Activated CD4-positive, alpha-beta T cell treated with anti-CD3 and anti-CD28 coated beads, Interleukin-2, Interleukin-6, amounts not matched to agents 100 ng/mL and 50 ng/mL, durations not matched to agents 16 hours and 8 hours (primary cell): ENCODE measurements at places on chromosomes 5 and 9.
A peak's percentile ranks its signal among the peaks of the same experiment; 100 is the strongest.

DNA sequence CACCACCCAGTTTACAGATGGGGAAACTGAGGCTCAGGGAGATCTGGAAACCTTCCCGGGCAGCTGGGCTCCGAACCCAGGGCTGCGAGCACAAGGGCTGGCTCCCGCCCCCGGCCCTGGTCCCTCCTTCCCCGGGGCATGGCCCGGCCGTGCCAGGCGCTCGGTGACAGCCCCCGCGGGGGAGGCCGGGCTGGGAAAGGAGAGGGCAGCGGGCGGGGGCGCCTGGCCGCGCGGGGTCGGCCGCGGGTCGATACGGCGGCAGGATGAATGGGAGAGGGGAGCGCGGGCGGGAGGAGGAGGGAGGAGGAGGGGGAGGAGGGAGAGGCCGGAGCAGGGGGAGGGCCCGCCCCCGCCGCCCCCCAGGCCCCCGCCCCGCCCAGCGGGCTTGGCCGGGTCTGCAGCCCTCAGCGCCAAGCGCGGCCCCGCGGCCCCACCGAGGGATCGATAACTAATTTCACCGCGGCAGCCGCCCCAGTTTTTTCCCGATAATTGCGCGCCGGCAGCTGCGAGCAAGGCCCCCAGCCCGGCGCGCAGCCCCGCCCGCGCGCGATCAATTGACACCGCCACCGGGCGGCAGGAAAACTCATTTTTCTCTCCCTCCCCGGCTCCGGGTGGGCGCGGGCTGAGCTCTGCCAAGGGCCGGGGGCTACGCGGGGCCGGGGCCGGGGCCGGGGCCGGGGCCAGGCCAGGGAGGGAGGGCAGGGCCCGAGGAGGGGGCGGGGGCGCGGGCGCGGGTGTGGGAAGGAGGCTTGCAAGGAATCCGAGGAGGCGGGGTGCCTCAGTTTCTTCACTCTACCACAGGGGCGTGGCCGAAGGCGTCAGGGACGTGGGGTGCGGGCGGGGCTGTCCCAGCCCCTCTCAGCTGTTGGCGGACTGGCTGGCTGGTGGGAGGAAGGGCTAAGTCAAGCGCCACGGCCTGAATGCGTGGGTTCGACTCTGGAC, 52.1 kb downstream of the C9orf50 start:
- no peak for DNase-seq

DNA sequence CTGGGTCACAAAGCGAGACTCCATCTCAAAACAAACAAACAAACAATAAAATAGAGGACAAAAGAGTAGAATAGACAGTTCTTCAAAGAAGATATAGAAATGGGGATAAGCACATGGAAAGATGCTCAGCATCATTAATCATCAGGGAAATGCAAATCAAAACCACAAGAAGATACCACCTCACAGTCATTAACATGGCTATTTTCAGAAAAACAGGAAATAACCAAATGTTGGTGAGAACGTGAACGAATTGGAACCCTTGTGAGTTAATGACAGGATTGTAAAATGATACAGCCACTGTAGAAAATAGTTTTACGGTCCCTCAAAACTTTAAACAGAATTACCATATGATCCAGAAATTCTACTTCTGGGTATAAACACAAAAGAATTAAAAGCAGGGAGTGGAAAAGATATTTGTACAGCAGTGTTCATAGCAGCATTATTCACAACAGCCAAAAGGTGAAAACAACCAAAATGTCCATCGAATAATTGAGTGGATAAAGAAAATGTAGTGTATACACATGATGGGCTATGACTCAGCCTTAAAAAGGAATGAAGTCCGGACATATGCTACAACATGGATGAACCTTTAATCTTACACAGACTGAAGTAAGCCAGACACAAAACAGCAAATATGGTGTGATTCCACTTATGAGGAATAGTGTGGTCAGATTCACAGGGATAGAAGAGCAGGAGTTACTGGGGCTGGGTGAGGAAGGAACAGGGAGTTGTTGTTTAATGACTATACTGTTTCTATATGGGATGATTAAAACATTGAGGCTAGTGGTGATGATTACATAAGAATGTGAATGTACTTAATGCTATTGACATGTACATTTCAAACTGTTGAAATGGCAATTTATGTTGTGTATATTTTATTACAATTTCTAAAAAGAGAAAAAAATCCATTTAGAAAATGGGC, 19.7 kb downstream of the OR2V2 start:
- no peak for DNase-seq

GRCh38 chr5:173256800-173257199, 21.8 kb upstream of the NKX2-5 start:
- DNase-seq: no peak

DNA sequence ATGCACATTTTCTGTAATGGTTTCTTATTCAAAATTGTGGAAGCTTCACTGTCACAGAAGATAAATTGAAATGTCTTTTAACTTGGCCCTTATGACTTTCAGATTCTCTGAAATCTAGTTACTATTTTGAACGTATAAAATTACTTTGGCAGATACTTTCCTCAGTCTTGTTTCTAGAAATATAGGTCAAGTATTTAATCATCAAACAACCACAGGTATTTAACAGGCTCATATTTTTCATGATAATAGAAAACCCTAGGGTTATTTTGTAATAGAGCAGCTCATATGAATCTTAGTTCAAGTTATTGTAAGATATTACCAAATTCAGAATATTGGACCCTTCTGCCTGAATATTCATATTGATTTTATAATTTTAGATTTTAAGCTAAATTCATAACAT, 236.0 kb upstream of the CDH18 start:
- no peak for DNase-seq

DNA sequence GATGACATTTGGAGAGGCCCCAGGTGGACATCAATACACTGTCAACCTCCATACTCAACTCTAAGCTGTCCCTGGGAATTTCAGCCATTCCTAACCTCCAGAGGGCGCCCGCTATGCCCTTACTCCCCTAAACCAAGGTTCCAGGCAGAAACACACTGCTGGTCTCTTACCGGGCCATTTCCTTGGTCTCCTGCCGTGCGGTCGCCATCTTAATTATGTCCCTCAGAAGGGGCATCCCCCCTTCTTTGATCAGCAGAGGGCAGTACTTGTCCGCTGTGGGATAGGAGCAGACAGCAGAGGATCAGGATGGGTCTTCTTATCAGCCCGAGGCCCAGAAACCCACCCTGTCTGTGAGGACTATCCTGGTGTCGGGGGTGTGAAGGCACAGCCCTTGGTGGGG, 9.3 kb upstream of the ZDHHC12 start:
- DNase-seq: peak; percentile 12

DNA sequence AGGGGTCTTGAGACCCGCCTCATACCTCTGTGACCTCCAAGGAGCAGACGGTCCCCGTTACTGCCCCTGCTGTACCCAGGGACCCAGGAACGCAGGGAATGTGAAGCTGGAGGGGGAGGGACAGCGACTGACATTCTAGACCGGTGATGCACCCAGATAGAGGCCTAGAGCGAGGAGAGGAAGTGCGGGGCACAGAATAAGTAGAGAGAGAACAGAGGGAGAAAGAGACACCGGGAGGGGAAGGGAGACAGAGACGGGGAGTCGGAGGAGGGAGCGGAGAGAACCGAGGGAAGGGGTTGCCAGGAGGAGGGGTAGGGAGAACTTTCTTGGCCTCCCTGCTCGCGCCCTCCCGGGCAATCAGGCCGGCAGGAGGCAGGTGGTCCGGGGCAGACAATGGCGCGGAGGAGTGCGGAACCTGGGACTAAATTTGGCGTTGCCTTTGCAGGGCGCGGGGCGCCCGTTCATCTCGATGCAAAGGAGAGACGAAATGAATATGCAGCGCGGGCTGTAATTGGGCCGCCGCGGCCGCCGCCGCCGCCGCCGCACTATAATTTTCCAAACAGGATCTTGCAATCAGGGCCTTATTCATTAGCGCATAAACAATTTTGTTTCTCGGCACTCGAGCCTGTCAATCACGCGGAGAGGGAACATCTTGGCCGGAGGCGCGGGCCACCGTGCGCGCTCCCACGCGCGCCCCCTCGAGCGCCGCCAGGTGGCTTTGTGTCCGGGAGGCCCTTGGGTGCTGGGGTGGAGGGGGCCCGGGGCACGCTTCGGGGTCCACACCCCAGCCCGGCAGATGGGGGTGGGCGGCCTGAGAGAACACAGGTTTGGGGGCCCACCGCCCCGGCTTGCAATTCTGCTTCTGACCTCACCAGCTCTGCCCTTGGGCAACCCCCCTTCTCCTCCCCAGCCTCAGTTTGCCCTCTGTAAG, 33.0 kb downstream of the NDUFA8 start:
- no peak for DNase-seq

- DNase-seq: peak; percentile 4
Observed at GRCh38 chr9:104808035-104808614, 44.2 kb downstream of the NIPSNAP3B start.

- peak; percentile 6 for DNase-seq
Observed at GRCh38 chr5:59768152-59769040, 125.1 kb downstream of the PDE4D start.

DNA sequence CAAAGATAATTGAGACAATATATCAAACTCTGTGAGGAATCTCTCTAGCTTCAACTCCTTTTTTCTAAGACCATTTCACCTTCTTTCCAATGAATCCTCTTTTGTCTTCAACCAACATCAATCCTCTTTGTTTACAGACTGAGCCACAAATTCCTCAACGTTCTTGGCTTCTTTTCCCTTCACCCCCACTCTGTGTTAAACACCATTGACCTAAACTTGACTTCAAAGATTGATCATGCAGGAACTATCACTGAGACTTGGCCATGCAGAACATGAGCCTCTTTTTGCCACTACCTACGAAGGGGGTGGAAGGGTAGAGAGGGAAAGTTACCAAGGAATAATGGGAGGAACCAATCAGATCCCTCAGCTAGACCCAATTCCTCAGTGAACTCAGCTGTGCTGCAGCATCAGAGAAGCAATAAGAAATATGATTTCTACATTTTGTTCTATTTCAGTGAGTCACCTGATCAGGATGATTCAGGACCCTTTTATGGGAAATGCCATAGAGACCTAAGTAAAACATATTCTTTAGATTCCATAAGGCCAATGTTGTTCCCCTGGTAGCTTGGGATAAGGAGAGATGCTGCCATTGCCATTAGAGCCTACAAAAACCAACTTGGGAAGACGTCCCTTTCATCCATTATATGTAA, 187.7 kb upstream of the RGMB start:
- DNase-seq: no peak

DNA sequence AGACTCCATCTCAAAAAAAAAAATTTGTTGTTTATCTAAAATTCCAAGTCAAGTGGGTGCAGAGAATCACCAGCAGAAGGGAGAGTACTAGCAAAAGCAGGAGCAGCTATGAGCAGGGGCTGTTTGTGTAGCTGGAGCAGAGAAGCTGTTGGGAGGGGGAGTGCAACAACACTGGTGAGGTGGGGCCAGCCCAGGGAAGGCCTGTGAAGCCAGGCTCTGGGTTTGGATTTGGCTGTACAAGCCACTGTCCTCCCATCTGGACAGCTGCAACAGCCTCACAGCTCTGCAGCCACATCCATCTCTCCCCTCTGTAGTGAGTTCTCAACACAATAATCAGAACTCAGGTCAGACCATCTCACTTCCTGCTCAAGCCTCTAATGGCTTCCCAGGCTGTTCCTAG, 59.4 kb downstream of the TMOD1 start:
- DNase-seq: no peak

DNA sequence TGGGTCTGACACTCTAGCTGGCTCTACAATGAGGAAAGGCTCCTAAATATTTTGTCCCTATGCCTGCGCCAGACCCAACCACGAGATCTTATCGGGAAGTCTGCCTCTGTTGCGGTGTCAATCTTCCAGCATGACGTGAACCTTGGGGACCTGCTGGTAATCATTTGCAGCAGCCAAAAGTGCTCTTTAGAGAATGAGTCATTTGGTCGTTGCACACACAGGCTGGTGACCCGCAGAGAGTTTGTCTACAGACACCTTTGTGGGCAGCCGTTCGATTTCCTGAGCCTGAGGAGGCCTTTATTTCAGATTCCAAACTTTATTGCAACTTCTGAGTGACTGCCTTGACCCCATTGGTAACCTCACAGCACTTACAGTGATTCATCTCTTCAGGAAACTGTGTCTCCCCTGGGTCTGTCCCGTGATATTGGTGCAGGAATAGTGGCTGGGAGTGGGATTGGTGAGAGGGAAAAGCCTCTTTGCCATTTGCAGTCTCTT, 326.1 kb downstream of the NSG2 start:
- DNase-seq: no peak

DNA sequence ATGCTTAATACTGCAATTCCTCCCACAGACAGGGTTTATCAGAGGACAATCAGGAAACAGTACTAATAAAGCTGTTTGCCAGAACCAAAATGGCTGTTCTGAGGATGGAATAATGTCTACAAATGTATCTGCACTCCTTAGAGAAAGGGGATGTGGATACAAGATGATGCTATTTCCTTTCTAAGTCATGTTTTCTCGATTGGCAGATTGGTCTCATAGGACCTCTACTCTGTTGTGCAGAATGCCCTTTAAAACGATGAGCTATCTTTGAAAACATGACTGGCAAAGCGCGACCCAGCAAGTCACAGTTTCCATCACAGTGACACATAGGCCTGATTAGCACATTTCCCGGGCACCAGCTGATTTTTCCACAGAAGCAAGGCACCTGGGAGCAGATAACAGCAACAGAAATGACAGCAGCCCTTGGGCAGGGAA, 54.0 kb downstream of the AOPEP start:
- peak; percentile 40 for DNase-seq

DNA sequence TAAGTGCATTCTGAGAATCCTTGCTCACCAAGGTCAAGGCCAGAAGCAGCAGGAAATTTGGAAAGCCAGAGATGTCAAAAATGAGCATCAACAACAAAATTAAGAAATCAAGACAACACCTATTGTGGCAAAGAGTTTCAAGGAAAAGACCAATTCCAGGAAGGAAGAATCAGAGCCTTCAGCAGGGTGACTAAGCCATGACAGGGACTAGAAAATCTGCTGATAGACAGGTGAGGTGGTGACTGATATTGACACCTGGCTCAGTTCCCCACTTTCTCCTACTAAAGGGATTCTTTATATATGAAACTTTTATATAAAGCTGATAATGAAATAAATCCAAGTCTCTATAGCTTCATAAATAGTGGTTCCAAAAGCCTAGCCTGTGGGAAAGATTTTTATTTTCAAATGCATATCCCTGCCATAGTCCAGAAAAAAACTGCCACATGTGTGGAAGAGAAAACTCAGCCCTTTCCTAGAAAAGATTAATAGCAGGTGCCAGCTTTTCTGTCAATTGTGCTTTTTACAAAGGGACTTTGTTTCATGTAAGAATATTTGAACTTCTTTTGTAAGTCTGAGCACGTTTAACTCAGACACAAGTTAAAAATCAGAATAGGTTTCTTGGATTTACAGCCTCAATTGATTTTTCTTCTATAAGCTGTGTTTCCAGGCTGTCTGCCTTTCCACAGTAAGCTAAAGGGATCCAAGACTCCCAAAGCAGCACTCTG, 81.1 kb upstream of the GRAMD2B start:
- no peak for DNase-seq

DNA sequence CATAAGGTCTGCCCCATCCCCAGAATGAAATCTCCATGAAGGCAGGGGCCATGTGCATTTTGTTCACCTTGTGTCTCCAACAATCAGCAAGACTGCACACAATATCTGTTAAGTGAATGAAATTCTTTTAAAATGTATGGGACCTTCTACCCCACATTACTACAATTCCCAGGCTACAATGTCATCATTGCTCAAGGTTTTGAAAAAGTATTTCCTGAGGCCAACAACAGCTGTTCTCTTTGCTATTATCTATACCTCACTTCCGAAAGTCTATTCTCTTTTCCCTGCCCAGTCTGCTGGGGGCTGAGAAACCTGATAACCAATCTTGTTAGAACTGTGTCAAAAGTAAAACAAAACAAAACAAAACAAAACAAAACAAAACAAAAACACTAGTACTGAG, 29.2 kb downstream of the HOMER1 start:
- DNase-seq: no peak
